ENCODE measurements at places on chromosomes 12 and 14.

- DNase-seq: no peak
Measured at GRCh38 chr14:87767567-87767901, 225.4 kb downstream of the GALC start.

GRCh38 chr12:8871068-8871467 is 43.2 kb upstream of the PHC1 start:
- no peak for DNase-seq

DNA sequence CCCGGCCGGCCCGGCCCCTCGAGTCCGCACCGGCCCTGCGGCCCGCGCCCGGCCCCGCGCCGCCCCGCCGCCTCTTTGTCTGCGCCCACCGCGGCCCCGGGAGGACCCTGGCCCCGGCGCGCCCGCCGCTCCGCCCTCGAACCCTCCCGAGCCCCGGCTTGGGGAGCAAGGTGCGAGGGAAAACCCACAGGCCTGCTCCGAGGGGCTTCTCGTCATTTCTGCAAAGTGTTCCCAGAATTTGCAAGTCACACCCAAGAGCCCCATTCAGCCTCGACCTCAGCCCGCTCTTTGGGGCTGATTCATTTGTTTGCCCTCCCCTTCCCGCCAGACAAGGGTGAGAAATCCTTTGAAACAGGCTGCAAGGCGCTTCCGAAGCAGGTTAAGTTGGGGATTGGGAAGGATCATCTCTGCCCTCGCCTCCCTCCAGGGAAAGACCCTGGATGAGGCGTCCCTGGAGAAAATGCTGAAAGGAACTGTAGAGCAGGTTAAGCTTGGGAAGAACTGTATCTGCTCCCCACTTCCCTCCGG is 325 bp upstream of the CLIP1 start:
- DNase-seq: no peak

GRCh38 chr12:93645702-93646101 is 31.5 kb upstream of the CRADD start:
- no peak for DNase-seq

DNA sequence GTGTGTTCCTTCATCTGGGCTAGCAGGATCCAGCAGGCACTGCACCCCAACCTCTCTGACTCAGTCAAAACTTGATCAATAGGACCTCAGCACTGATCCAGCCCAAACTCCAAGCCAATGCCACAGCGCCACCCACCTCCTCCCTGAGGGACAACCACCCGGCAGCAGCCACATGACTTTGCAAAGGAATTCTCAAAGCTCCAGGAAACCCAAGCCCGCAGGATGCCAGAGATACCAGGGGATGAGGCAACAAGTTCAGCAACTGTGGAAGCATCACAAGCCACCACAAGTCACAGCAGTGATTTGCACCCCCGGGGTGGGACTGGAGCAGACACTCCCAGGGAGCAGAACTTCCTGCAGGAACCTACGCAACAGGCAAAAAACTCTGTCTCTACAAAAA is 37.3 kb downstream of the ACTN1 start:
- DNase-seq: no peak

DNA sequence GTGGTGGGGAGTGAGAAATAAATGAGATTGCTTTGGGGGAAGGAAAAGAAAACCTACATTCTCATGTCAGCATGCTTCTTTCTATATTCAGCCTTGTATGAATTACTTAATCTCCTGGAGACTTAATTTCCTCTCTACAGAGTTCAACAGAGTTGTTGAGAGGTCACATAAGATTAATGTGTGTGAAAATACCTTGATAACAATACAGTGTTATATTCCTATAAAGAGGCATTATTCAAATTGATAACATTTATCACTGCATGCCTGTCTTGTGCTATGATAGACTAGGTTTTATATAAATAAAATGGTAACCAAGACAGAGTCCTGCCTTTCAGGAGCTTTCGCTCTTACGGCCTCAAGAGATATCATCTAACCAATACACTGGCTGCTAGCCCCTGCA is 9.6 kb downstream of the FLRT2 start:
- no peak for DNase-seq

DNA sequence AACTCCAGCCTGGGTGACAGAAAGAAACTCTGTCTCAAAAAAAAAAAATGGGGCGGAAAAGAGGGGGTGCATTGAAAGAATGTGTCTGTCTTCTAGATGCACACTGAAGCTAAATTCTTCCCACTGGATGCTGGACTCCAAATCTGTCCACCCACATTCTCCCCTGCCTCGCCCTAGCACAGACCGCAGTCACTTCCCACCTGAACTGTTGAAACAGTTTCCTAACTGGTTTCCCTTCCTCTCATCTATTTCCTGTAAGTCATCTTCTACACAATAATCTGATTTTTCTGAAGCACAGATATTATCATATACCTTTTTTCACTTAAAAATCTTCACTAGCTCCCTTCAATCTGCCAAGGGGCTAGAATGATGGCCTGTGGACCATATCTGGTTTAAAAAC is 1.5 kb upstream of the HCAR1 start:
- DNase-seq: no peak

DNA sequence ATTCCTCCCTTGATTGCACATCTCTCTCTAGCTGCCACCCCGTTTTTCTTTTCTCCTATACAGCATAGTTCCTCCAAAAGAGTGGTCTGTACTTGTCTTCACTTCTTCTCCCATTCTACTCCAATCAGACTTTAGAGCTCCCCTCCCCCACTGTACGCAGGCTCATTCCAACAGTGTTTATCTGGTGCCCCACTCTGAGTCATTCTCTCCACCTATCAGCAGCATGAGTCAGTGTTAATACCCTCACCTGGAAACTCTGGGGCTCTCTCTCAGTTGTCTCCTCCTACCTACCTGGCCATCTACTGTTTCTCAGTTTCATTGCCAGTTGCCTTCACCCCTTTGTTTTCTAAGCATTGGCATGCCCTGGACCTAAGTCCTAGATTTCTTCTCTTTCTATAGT is 175.1 kb upstream of the ARHGAP5 start:
- DNase-seq: no peak

GRCh38 chr12:100799770-100800169 is 5.2 kb downstream of the ANO4 start:
- DNase-seq: no peak

DNA sequence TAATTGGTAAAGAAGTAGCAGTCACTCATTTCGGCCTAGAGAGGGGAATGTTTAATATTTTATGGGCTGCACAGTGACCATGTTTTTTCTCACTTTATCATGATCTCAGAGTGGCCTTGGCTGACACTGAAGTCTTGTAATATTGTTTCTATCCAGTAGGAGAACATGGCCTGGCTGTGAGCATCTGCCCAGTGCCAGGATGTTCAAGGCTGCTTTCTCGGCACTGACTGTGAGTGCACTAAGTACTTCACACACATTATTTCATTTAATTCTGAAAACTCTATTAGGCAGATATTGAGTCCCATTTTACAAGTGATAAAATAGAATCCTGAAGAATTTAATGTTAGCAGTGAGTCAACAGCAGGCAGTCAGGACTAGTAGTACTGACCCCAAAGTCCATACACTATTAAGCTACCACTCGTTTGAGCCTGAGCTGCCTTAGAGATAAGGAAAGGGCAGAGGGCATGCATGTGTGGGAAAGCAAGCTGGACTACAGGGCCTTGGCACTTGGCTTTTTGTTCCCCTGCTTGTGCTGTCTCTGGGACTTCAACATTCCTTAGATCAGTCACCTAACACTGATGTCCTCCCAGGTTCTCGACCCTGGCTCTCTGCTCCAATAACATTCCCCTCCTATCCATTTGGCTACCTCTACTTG is 42.2 kb upstream of the APPL2 start:
- no peak for DNase-seq

DNA sequence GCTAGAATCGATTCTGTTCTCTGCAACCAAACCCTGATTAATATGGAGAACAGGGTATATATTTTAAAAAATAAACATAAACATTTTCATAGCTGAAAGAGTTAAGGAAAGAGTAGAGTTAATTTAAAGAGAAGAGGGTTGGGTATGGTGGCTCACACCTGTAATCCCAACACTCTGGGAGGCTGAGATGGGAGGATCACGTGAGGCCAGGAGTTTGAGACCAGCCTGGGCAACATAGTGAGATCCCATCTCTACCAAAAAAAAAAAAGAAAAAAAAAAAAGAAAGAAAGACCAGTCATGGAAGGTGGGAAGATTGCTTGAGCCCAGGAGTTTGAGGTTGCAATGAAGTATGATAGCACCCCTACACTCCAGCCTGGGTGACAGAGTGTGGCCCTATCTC is 25.5 kb downstream of the GTSF1 start:
- DNase-seq: no peak

- no peak for DNase-seq
Measured at GRCh38 chr14:96525452-96525851, 23.3 kb downstream of the PAPOLA start.

- DNase-seq: no peak
Measured at GRCh38 chr14:71721791-71722190, 210.4 kb upstream of the RGS6 start.

GRCh38 chr12:3170423-3171194 is 93.4 kb downstream of the TSPAN9 start:
- DNase-seq: peak; percentile 69

DNA sequence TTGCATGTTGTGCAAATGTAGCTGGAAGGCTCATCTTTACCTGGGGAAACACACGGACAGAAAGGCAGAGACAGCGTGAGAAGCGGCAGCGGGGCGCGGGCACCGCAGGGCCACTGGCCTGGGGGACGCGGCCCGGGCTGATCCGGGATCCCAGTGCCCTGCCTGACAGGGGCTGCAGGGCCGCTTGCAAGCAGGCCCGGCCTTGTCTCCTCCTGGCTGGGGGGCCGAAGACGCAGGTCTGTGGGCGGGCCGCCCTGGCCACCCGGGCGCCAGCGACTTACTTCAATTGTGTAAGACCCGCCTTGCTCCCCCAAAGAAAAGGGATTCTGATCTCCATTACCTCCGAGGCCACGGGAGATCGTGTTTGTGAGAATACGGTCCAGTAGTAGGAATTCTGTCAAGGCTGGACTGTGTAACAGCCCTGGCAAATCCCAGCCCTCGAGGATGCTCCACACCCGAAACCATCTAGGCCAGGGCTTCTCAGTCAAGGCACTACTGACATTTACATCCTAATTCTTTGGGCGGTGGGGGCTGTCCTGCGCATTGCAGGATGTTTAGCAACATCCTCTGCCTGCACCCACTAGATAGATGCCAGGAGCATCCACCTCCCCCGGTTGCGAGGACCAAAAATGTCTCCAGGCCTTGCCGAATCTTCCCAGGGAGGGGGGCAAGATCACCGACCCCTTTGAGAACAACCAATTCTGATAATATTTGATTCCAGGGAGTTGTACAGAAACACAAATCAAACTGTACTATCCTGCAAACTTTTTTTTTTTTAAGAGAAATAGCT is 95.6 kb downstream of the BCL11B start:
- DNase-seq: no peak

DNA sequence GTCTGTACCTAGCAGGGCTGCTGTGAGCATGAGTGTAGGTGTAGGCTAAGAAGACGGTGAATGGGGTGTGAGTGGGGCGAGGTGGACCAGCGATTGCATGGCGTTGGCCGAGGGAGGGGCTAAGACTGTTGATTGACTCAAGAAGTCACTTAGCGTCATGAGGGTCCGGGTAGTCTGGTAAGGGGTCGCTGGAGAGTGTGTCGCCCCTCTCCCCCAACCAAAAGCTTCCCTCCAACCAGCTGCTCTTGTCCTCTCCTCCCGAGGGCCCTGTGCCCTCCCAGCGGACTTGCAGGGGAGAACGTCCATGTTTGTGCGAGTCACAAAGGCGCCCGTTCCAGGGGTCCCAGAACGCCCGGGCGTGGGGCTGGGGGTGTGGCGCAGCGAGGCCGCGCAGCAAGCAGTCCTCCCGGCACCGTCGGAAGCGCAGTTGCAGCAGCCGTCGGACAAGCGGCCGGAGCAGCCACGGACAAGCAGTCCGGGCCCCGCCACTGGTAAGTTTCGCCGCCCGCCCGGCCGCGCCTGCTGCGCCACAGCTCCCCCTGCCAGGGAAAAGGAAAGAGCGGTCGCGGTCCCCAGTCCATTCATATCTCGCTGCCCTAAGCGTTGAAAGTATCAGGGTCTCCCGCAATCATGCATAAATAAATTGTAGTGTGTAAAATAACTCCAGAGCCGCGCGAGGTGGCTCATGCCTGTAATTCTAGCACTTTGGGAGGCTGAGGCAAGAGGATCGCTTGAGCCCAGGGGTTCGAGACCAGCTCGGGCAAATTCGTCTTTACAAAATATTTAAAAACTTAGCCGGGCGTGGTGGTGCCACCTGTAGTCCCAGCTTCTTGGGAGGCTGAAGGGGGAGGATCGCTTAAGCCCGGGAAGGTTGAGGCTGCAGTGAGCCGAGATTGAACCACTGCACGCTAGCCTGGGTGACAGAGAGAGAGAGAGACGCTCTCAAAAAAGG is at the start of gene CCDC63:
TSS of gene CCDC63 (plus strand) at position 373 of the 952 bp plus-strand sequence. CDS start 5,968 bp downstream, outside the sequence.
- DNase-seq: no peak

DNA sequence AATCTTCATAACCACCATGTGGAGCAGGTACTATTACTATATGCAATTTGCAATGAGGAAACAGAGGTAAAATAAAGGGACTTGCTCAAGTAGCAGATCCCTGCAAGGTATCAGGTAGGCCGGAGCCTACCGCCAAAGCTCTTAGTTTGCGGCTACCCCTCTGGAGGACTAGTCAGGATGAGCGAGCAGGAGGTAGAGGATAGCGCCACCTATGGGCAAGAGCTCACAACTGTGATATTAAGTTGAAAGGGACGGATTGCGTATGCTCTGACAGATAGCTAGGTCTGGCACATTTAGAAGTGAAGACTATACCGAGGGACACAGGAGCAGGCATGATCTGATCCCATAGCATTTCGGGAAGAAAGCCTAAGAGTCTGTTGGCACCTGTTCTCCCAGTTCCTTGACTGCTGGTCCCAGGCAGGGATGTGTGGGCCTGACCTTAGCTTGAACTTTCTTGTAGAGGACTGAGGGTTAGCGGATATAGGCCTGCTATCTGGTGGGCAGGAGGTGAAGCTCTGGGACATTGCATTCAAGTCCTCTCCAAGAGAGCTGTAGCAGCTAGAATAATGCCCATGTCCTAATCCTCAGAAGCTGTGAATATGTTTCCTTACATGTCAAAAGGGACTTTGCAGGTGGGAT is 48.0 kb downstream of the SLC17A8 start:
- peak; percentile 41 for DNase-seq

DNA sequence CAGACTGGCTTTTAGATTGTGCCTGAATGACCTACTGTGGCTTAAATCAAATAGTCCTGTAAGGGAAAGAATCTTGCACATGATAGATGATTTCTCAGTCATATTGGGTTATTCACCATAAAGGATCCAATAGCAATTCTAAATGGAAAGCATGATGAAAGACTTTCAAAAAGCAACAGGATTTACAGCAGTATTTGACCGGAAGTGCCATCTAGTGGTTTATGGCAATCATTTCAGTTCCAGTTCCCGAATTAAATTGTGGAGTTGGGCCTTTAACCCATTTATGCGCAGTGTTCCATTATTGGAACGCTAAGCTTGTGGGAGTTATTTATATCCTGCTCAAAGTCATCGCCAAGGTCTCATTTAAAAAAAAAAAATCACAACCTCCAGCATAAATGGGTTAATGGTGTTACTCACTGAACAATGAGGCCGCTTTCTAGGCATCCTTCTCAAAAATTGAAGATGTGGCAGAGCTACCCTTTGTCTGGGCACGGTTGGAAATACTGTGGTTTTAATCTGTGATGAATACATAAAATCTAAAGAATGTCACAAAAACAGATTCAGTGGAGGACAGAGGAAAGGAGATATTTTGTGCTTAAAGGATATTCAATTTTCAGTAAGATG is 60.8 kb upstream of the REP15 start:
- DNase-seq: no peak

- no peak for DNase-seq
Measured at GRCh38 chr12:12926571-12927071, 25.3 kb downstream of the GPRC5D start.

Measured in HFF-Myc (cell line).